NCI-H2171 treated with DMSO at 0.1 percent for 48 hours (cell line): ENCODE measurements at places on chromosomes 11 and 22.

- DNase-seq: no peak
Observed at GRCh38 chr22:40966726-40967085, 15.5 kb downstream of the RBX1 start.

DNA sequence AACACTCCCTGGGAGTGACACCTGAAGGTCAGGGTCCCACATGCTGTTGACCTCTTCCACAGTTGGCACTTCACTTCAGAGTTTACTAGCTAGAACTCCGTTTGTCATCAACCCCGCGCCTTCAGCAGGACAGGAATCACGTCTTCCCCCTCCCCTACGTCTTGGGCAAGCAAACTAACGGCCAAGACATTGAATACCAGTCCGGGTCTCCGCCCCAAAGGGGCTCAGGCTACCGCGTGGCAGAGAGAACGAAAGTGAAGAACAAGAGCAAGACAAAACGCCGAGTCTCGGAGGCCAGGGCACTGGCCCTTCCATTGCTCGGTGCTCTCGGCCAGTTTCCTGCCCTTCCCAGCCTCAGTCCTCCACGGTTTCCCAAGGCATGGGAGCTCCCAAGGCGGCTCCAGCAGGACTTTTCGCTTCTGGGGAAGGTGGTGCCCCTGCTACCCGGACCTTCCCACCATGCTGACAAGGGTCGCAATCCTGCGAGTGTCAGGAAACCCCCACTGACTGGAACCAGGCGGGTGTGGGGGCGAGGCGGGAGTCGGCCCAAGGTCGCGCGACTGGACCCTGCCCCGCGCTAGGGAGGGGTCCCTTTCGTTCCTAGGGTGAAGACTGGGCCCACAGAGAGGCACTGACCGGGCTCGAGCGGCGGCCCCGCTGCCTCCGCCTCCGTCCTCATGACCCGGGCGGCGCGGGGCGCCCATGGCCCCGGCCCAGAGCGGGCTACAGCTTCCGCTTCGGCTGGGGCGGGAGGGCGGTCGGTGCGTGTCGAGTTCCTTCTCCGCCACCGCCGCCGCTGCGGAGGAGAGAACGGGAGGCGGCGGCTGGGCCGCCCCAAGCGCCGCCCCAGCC is at the start of gene GUCD1:
TSS of gene GUCD1 (minus strand) at position 826 of the 852 bp plus-strand sequence. CDS start at position 679, 147 bp downstream.
- DNase-seq: no peak

GRCh38 chr11:74641905-74642304 is 49.5 kb downstream of the POLD3 start:
- no peak for DNase-seq

DNA sequence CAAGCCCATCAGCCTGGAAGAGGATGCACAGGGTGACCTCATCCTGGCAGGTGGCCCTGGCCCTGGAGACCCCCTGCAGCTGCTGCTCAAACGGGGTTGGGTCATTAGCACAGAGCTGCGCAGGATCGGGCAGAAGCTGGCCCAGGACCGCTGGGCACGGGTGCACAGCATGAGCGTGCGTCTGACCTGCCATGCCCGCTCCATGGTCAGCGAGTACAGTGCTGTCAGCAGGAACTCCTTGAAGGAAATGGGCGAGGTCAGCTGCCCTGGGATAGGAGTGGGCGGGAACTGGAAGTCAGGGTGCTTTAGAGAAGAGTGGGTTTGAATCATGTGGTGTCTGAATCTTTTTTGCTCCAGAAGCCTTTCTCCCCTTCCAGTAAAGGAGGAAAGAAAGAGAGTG is 61.1 kb downstream of the INSC start:
- DNase-seq: no peak

- no peak for DNase-seq
Observed at GRCh38 chr11:75533896-75534258, 8.1 kb upstream of the GDPD5 start.

GRCh38 chr11:104594228-104594958 is 303.9 kb downstream of the CASP12 start:
- no peak for DNase-seq

DNA sequence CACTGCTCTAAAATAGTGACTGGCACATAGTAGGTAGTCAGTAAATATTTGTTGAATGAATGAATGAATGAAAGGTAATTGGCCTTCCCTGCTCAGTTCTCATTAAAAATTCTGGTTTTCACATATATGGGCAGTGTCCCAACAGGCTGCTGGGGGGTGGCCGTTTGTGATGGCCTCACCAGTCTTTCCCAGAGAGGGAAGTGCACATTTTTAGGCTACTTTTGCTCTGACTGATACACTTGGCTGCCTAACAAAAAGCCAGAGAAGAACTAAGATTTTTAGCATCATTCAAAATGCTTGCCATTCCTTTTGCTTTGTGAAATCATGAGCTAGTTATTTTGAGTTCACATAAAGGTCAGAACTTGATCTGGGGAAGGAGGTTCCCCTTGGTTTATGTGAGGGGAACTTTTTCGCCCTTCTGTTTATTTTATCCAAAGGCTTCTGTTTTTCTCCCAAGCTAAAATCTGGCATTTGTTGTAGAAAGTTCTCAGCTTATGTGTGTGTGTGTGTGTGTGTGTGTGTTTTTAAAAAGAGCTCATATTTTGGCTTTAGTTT is 83.1 kb downstream of the PTPRJ start:
- no peak for DNase-seq

GRCh38 chr11:12901874-12902481 is 107.1 kb upstream of the RASSF10 start:
- no peak for DNase-seq

DNA sequence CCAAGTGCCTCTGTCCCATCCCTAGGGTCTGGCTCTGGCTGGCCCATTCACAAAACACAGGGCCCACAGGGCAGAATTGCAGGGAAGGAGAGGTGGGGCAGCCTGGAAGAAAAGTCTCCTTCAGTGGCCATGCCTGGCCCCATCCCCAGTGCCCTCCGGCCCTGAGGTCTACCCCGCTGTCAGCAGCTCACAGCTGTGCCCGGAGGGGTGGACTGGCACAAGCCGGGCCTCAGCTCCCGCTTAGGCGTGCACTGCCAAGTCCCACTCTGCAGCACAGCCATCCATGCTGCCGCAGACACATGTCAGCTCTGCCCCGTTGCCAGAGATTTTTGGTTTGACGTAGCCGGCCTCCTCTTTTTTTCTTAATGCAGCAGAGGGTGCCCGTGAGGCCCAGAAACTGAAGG is 3.9 kb upstream of the SCN2B start:
- DNase-seq: peak; percentile 15

DNA sequence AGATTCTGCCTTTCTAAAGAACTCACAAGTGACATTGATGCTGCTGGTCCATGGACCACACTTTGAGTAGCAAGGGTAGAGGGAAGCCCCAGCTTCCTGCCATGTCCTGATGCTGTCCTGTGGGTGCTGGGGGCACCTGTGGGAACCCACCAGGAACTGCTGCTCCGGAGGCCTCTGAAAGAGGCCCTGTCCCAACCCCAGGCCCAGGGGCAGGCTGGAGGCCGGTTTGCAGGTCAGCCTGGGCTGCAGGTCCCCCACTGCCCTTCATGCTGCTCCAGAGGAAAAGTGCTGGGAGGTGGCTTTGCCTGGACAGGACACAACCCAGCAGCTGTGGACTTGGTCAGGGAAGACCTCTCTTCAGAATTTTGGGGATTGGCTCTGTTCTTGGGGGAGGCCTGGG is 44.8 kb upstream of the SLC22A12 start:
- no peak for DNase-seq

DNA sequence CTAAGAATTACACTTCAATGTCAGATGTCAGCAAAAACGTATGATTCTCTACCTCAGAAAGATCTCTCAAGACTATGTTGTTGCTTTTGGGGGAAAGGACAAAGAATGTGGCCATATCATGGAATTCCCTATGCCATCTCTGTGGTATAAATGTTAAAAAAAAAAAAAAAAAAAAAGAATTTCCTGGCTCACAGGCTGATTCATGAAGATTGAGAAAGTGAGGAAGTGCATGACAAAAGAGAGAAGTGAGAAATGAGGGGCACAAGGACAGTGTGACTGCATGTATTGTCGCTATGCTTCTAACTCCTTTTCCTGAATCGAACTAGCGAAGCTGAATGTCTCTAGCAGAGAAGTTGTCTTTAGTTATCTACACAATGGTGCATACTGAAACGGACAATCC is 80.6 kb upstream of the CARD18 start:
- DNase-seq: no peak

GRCh38 chr11:133843454-133843987 is 1.8 kb downstream of the SPATA19 start:
- DNase-seq: no peak

DNA sequence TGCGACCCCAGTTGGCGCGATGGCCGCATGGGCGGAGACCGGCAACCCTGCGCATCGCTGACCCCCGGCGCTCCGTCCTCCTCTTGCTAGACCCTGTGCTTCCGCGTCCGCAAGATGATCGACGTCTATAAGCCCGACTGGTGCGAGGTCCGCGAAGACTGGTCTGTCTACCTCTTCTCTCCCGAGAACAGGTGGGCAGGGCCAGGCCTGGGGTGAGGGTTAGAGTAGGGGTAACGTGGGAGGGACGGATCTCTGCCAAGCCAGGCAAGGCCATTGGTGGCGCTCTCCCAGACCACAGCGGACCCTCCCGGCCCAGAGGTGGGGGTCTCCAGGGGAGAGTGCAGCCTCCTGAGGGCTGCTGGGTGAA is 92.1 kb downstream of the CACNA1I start:
- no peak for DNase-seq
